Mucosa of descending colon (tissue), 3 donors: ENCODE measurements at places on chromosomes 1 and 21.

DNA sequence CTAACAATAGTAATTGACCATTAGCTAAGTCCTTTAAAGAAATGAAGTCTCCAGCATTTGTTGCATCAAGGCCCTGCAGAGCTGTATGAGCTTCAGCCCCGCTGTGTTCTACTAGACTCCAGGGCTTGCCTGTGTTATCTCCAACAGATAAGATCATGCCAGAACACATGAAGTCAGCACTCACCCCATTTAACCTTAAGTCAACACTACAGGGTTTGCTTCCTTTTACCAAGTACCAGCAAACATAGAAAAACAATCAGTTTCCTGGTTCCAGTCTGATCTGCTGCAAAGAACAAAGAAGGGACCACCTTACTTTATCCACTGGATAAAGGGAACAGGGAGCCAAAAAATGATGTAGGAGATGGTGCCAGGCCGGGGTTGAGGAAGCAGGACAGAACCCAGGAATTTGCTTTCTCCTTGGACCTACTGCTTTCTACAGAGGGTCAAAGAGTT is 41.3 kb upstream of the ENAH start:
- DNase-seq, result no peak

DNA sequence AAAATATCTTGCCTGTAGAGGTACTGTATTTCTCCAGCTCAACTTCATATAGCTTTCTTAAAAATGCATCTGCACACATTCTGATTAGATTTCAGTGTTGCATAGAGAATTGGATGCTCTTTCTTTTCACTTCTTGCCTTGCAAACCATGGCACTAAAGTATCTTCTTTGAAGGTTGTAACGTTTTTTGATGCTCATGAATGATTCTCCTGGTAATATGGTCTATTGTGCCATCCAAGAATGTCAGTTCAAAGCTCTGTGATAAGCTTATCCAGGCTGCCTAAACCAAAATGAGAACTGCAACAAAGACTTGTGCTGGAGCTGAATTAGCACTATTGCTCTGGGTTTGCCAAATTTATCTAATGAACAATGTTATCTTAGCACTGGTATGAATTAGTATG is 1.9 kb downstream of the SGIP1 start:
- no peak for DNase-seq

DNA sequence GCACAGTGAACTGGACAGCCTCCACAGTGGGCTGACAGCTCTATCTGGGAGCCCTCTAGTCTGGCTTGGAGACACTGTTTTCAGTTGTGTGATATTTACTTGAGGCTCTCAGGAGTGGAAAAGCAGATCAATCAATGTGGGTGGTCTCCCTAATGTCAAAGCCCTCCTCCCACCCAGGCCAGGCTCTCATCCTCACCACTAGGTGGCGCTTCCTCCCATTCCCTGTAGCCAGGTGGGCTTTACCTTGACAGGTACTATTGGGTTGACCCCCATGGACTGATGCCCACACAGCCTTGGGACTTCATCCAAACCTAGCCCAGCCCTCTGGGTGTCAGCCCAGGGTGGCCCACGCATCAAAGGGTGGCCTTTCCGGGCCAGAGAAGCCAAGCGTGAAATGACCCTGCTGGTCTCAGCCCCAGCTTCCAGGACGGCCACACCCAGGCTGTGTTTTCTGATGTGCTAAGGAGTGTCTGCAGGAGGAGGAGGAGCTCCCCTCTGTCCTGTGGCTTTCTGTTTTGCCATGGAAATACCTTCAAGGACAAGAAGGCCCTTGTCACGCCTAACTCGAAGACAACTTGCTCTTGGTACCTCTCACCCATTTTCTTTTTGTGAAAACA is 54.0 kb downstream of the CLIC6 start:
- peak; percentile 34 for DNase-seq

DNA sequence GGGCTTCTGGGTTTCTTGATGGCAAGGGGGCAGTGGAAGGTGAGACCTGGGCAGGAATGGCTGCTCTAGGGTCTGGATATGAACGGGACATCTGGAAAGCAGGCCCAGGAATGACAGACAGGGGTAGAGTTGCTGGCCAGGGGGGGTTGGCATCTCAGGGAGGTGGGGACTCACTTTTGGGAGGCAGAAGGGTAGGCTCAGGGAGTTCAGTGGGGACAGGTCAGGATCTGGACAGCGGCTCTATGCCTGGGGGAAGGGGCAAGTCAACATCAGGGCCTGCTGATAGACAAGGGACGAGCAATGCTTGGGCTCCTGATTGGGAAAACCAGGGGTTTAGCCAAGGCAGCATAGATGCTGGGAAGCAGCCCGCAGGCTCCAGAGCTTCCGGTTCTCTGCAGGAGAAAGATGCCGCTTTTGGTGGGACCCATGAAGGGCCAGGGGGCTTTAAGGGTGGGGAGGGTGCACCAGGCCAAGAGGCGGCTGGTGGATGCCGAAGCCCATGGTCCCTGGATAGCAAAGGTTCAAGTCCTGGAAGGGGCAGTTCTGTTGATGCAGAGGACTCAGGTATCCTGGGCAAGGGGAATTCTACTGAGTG is 21.9 kb downstream of the IGFN1 start:
- no peak for DNase-seq

GRCh38 chr1:70767377-70767776 is 280.2 kb downstream of the PTGER3 start:
- no peak for DNase-seq
